ENCODE measurements at places on chromosomes 1 and 21. TPM values are rescaled to one million over a fixed set of nuclear protein-coding genes. Genes with fewer than 3 reads are reported as not detected.

DNA sequence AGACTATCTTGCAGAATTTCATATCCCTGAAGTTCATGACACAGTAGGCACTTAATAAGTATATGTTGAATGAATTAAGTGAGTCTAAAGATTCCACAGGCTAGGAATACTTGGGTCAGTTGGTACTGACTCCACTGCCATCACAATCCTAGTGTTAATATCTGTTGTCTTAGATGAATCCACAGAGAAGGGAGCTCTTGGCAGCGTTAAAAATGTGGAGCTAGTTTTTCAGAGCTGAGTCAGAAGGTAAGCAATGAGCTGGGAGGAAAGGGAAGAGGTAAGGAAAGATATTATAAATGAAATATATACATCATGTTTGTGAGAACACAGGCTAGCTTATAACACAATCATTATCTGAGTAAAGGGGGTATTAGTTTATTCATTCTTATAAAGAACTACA, 21.8 kb upstream of the GORAB start:
- no peak for DNase-seq

GRCh38 chr1:8010080-8010664, 15.9 kb downstream of the ERRFI1 start:
- DNase-seq: no peak

- no peak for DNase-seq
Observed at GRCh38 chr1:159025043-159025442, 15.3 kb downstream of the IFI16 start.

Gene AIRE
- 0.30 TPM for total RNA-seq

- DNase-seq: no peak
Observed at GRCh38 chr1:87513966-87514660, 185.4 kb downstream of the LMO4 start.
